GM12865 (cell line): ENCODE measurements at places on chromosomes 1 and 21.

DNA sequence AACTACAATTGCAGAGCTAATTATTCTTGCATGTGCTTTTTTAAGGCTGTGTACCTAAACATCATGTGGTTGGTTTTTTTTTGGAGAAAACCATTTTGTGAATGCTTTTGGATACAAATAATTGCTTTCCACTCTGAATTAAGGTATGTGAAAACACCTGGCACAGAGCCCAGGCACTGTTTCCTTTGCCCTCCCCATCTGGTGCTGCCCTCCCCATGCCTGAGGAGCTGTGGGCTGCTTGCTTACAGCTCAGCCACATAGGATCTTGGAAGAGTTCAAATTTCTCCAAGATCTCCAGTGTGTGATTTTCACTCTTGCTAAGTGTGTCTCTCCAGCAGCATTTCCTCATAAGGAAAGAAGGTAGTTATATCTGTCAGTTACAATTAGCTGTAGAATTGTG, 27.8 kb downstream of the DNM3 start:
- DNase-seq = no peak

GRCh38 chr1:231550448-231550781, 21.9 kb downstream of the TSNAX start:
- DNase-seq = peak; percentile 40

- DNase-seq = no peak
Observed at GRCh38 chr1:17874710-17875109, 119.6 kb downstream of the ACTL8 start.

DNA sequence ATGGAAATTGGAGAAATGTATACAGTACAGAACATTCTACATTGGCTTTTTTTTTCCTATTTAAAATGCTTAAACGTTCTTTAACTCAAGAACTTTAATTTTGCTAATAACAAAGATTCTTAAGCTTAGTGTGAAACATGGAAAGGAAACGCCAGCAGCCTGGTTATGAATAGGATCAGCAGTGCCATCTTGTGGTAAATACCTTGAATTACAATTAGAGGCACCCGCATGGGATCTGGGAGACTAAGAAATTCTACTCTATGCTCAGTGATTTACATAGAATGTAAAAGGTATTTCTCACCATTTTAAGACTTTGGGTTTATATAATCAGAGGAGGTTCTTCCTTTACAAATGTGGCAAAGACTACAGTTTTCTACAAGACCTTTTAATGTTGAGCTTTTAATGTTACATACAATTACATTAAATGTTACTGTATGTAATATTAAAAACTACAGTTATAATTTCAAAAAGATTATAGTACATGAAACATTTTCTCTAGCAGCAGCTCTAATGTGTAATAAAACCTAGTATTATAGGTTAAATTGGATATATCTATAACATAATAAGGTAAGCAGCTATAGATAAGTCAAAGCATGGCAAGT, 32.1 kb upstream of the APOBEC4 start:
- peak; percentile 71 for DNase-seq

DNA sequence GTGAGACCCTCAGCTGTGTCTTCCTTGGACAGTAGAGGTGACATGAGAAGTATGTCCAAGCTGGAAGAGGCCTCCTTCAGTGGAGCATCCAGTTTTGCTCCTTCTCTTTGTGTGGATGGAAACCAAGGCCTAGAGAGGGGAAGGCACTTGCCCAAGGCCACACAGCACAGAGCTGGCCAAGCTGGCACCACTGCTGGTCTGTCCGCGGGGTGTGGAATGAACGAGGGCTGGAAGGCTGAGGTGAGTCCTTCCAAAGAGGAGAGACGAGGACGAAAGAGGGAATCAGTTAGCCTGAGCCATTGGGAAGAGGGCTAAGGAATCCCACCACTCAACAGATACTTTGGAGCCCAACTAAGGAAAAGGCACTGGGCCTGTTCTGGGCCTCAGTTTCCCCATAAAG, 27.8 kb upstream of the SELENON start:
- DNase-seq = no peak

DNA sequence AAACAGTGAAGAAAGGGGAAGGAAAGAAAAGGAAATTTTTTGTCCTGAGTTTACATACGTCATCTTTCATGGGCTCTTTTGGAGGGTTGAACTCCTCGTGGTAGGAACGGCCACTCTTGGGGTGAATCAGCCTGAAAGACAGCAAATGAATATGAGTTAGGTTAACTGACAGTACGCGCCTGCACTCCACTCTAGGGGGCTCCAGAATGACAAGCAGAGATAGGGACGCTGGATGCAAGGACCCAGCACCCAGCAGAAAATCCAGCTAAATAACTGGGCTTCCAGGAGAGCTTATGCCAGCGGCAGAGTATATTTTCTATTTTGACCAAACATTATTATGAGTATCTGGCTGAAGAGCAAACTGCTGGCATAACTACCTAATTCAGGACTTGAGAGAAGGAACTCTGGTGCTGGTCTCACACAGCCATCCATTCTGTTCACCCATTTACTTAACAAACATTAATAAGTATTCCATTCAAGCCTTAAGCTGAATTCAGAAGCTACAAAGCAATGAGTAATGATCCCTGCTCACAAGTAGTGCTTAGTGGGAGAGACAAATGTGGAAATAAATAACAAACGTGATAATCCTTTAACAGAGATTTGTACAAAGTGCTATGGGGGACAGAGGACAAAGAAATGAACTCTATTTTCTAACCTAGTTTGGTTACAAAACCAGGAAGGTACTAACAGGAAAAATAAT, 22.1 kb downstream of the AK2 start:
- no peak for DNase-seq

- DNase-seq = no peak
Observed at GRCh38 chr1:235057385-235058306, 71.0 kb downstream of the TOMM20 start.

GRCh38 chr21:45073301-45074047, 906 bp upstream of the ADARB1 start:
- DNase-seq = peak; percentile 7

DNA sequence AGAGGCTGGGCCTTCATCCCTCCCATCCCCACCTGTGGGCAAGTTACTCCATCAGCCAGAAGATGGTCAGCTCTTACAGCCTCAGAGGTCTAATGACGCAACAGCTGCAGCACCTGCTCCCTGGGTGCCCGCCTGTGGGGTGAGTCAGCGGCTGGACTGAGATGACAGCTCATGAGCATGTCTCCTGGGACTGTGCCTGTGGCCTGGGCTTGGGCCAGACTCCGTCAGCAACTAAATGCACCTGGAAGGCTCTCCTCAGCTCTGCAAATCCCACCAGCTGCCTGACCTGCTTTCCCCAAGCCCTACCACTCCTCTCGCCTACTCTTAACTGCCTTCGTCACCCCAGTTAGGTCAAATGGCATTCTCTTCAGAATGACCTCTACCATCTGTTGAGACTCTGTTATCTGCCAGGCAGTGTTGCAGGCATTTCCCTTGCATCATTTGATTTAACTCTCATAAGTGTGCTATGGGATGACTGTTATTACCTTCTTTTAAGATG, 47.7 kb downstream of the ETS2 start:
- peak; percentile 39 for DNase-seq

GRCh38 chr21:31255036-31255435, 89.0 kb downstream of the TIAM1 start:
- DNase-seq = no peak

- no peak for DNase-seq
Observed at GRCh38 chr1:228373681-228374571, 32.7 kb downstream of the TRIM11 start.

DNA sequence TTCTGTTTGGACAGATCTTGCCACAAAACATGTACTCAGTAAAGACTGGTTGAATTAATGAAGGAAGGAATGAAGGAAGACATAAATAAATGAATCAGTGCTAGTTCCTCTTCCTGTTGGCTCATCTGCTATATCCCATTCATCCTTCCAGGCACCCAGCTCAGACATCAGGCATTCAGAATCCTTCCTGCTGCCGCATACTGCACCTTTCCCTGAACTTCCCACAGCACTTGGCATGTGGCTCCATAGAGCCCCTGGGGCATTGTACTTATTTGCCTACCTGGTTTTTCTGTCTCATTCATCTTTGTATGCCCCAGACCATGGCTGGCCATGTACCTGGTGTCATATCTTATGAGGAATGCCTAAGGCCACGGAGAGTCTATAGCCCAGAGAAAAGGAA, 34.4 kb upstream of the ZNF648 start:
- DNase-seq = no peak

DNA sequence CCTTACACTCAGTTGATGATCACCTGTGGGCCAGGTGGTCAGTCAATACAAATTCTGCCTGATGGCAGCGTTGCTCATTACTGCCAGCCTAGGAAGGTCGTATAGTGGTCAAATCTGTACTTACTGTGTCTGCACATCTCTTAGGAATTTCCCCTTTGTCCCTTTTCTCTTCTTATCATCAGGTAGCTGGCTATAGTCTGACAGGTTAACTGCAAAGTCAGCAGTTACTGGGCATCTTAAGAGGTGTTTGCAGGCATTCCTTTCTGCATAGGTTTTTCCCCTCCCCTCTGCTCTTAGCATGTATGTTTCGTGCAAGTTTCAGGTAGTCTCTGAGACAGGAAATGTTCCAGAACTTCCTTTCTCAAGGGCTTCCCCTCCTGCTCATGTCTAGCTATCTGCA, 298.7 kb downstream of the LRRIQ3 start:
- DNase-seq = no peak

DNA sequence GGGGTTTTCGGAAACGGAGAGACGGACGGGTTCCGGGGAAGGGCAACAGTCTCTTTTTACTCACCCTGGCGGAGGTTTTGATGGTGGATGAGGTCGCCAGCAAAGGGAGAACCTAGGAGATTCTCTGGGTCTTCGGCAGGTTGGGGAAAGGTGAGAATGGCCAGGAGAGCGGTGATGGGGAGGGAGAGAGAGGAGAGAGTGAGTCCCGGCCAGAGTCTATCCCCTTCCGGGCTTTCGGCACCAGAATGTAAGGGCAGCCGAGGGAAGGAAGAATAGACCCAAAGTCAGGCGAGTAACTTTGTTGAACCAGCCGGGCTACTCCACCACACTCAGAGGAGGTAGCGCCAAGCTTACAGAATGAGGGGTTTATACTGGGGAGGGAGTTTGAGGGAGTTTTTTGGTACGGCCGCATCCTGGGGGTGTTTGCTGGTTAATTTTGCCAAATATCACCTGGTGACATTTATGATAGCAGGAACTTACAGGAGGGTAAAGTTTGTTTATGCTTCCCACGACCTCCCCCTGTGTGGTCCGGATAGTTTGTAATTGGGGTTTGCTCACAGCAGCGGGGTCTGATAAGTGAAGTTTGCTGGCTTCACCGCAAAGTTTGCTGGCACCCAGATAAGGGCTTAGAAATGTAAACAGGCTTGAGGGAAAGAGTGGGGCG, 141.1 kb upstream of the ETV3 start:
- no peak for DNase-seq

GRCh38 chr1:109740615-109741373, at the start of gene GSTM3:
GSTM3 (minus strand) TSS chr1:109741038; CDS start chr1:109740287, 751 bp downstream.
- DNase-seq = no peak

DNA sequence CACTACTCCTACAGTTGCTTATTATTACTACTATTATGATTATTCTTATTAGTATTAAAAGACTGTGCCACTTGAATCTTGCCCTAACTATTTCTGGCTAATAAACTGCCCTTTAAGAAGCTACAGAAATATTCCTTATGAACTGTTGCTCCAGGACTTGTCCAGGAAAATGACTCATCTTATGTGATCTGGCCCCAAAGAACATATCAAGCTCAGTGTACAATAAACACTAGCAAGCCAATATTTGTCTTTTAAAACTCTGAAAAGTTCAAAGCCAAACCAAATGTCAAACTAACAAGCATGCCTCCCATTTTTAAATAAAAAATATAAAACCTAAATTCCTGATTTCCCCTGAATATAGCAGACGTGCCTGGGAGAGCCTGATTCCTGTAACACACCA, 88.7 kb upstream of the SIM2 start:
- no peak for DNase-seq

DNA sequence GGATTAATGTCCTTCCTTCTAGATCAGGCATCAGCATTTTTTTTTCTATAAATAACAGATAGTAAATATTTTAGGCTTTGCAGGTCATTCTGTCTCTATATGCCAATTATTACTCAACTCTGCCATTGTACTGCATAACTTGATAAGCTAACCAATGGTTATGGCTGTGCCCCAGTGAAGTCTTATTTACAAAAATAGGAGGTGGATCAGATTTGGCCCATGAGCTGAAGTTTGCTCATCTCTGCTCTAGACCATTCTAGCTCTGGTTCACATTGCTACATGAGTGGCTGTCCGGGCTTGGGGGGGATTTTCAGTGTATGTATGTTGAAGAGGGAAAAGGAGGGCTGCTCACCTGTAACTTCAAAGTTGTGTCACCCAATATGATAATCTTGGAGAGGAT, 10.1 kb downstream of the RAB7B start:
- DNase-seq = no peak
